DMS153 (cell line): ENCODE measurements at places on chromosomes 1 and 21.

DNA sequence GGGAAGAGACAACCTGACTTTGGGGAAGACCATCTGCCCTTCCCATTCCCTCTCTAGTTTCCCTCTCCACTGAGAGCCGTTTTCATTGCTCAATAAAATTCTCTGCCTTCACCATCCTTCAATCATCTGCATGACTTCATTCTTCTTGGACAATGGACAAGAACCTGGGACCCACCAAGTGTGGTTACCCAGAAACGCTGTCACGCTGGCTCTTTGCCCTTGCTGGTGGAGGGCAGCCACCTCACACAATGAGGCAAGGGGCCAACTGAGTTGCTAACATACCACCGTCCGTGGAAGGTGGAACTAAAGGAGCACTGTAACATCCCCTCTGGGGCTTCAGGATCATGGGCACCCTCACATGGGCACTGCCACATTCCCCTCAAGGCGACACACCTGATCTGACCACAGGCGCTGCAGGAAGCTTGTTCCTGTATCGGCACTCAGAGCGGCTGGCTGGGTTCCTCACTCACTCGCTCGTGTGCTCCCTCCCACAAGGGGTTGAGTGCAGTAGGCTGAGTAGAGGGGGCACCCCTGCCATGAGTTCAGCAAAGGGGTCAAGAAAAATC lies 652.4 kb downstream of the PLPP3 start:
- DNase-seq, result no peak

DNA sequence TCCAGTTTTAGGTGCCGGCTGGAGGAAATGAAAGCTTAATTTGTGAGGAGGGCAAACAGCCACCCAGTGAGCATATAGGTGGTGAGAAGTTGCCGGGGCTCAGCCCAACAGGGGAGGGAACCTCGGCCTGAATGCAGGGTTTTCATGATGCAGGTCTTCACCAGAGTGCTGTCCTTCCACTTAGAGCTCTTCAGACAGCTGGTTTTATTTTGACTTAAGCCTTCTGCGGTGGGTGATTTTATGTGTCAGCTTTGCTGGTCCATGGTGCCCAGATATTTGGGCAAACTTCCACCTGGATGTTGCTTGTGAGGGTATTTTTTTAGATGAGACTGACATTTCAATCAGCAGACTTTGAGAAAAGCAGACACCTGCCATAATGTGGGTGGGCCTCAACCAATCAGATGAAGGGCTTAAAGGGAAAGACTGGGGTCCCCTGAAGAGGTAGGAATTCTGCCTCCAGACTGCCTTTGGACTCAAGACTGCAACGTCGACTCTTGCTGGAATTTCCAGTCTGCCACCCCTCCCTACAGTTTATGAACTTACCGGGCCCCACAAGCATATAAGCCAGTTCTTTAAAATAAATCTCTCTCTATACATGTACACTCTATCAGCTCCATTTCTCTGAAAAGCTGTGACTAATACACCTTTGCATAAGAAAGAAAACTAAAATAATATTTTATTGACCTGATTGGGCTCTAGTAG lies 72.8 kb downstream of the RHOU start:
- DNase-seq, result no peak

- no peak for DNase-seq
Observed at GRCh38 chr1:228044961-228045360, 37.5 kb upstream of the ARF1 start.

GRCh38 chr1:234842726-234843641 lies 233.0 kb upstream of the IRF2BP2 start:
- no peak for DNase-seq

DNA sequence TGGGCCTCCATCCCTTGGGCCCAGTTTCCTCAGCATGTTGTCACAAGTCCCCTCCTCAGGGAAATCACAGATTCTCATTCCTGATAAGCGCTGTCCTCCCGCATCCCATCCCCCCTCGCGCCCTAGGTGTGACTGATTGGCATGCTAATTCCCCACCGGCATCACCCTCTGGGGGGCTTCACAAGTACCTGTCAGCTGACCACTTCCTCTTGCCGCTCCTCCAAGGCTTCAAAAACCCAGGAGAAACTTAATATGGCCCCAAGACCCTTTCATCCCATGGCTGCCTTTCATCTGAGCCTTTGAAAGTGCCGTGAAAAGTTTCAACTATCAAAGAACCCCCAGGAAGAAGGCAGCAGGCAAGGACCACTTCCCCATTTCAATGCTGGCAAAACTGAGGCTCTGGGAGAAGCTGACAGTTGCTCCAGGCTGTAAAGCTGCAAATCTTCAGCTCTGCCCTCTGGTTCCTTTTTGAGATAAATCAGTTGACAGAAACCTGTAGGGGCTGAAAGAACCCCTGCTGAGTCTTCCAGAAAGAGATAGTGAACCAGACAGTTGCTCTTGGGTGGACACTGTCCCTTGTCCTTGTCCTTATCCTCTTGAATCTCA lies 12.8 kb upstream of the MIXL1 start:
- no peak for DNase-seq
